MCF 10A (cell line): ENCODE measurements at places on chromosomes 6 and 20. TPM values are rescaled to one million over a fixed set of nuclear protein-coding genes. Genes with fewer than 3 reads are reported as not detected.

POPDC3 gene
- total RNA-seq: 7.3 and 7.9 TPM in 2 replicates

ETV7 gene
- total RNA-seq: 0.20 and 0.47 TPM in 2 replicates

PRSS35 gene
- not detected in 2 replicates for total RNA-seq

SIRPG gene
- not detected in 2 replicates for total RNA-seq

MEI4 gene
- total RNA-seq: not detected in 2 replicates

ENPP5 gene
- total RNA-seq: 0.07 TPM in 1 of 2 replicates, not detected in the other

PLG gene
- total RNA-seq: not detected in 2 replicates

CGA gene
- total RNA-seq: not detected in 2 replicates

RFX6 gene
- total RNA-seq: not detected in 2 replicates

PBOV1 gene
- not detected in 2 replicates for total RNA-seq
